ENCODE measurements at places on chromosomes 2 and 18.

DNA sequence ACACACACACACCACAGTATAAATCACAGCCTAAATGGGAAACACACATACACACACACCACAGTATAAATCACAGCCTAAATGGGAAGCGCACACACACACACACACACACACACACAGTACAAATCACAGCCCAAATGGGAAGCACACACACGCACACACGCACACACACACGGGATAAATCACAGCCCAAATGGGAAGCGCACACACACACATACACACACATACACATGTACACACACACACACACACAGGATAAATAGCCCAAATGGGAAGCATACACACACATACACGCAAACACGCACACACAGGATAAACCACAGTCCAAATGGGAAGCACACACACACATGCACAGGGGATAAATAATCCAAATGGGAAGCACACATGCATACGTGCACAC lies 68.1 kb downstream of the ADNP2 start:
- DNase-seq = no peak

GRCh38 chr2:242022550-242023290 lies 153.2 kb downstream of the RTP5 start:
- DNase-seq = no peak

DNA sequence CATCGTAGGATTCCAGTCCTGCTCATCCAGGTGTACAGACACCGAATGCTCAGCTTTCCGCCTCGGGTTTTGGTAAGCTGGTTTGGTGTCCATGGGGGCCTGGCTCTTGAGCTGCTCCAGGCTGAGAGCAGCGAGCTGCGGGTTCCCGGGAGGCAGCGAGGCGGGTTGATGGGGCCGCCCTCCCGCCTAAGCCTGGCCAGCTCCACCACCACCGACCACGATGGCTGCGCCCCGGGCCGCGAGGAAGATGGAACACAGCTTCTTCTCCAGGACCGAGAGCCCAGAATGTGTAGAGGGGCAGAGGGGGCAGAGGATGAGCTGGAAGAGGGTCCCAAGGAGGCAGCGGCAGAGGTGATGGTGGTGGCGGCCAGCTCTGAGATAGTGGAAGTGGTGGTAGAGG lies 64.1 kb downstream of the AKAIN1 start:
- DNase-seq = no peak

- DNase-seq = no peak
Observed at GRCh38 chr2:150472511-150472899, 15.0 kb downstream of the RND3 start.

DNA sequence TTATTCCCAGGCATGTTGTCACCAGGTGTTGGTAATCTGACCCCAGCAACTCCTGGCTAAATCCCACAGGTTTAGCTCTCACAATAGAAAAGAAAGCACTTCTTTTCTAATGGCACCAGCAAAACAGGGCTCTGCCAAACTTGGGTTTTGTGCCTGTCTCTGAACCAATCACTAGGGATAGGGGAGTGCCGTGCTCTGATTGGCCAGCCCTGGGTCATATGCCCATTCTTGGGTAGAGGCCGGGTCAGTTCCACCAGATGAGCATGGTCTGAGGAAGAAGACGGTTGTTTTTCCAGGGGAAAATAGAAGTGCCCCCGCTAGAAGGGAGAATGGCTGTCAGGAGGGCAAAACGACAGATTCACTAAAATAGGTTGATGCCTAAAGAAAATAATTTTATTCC lies 14.7 kb downstream of the CDK15 start:
- no peak for DNase-seq

DNA sequence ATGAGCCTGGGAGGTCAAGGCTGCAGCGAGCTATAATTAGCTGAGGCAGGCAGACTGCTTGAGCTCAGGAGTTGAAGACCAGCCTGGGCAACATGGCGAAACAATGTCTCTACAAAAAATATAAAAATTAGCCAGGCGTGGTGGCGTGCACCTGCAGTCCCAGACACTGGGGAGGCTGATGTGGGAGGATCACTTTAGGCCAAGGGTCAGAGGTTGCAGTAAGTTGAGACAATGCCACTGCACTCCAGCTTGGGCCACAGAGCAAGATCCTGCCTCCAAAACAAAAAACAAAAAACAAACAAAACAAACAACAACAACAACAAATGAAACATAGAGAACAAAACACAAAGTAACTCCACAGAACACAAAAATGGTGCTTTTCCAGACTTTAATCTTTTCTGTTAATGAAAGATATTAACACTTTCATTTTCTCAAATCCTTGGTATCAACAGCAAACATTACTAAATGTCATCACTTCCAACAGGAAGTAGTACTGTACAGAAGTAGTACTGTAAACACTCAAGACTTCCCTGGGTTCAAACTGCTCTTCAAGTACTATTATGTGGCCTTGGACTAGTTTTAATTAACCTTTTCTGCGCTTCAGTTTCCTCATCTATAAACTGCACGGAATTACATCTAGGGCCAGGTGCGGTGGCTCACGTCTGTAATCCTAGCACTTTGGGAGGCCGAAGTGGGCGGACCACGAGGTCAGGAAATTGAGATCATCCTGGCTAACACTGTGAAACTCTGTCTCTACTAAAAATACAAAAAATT lies 27.9 kb downstream of the PUM2 start:
- no peak for DNase-seq

DNA sequence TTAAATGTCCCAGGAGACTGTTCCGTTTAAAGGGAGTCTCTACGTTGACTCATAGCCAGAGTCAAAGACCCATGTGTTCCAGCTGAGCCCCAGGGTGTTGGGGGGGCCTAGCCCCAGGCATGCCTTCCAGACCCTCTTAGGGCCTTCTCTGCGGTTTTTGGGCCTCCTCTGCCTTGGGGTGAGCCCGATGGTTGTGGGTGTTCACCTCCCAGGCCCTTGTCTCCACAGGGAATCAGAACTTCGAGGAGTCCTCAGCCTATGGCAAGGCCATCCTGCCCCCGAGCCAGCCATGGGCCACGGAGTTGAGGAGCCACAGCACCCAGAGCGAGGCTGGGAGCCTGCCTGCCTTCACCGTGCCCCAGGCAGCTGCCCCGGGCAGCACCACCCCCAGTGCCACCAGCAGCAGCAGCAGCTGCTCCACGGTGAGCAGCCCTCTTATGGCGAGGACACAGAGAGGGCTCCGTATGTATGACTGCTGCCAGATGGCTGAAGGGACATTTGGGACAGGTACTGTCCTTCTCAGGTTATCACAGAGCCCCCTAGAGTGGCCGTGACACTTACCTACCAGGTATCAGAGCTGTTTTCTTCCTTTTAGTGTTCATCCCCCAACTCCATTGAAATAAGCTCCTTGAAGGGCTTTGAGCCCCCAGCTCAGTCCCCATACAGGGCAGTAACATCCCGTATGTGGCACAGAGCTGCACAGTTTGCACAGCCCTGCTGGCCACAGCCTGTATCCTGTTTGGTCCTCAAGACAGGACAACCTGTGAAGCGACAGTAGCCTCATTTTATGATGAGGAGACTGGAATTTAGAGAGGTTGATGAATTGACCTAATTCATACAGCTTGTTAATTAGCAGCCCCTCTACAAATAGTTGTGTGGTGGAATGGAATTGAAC lies 80.7 kb downstream of the EPAS1 start:
- no peak for DNase-seq

DNA sequence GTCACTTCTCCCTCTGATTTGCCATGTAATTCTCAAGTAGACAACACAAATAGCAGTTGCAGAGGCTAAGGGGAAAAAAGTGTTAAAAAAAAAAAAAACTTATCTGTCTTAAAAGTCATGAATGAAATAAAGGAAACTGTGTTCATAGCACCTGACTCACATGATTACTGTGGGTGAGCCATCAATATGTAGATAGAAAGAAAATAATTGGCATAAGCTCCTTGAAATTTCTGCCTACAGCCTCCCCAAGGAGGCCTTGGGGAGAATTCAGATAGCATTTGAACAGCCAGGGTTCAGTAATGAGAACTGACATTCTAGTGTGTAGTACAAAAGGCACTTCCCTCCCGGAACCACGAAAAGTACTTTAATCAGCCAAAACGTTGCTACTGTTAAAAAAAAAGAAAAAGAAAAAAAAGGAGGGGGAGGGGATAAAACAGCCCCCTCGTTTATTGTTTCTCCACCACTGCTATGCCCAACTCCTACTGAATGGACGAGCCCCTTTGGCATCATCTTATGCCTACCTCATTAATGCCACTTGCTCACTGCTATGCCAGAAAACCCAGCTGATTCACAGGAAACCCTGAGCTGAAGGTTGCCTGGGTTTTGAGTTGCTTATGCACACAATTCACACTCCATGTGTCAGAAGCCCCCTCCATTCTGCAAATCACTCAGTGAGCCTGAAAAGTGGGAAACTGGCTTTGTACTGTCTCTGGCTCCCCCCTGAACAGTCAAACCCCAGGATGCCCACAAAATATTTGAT lies 65.5 kb upstream of the KLF7 start:
- no peak for DNase-seq

GRCh38 chr2:1653956-1654695 lies 90.2 kb downstream of the PXDN start:
- no peak for DNase-seq

- no peak for DNase-seq
Observed at GRCh38 chr2:24926602-24927252, 6.7 kb upstream of the ADCY3 start.

DNA sequence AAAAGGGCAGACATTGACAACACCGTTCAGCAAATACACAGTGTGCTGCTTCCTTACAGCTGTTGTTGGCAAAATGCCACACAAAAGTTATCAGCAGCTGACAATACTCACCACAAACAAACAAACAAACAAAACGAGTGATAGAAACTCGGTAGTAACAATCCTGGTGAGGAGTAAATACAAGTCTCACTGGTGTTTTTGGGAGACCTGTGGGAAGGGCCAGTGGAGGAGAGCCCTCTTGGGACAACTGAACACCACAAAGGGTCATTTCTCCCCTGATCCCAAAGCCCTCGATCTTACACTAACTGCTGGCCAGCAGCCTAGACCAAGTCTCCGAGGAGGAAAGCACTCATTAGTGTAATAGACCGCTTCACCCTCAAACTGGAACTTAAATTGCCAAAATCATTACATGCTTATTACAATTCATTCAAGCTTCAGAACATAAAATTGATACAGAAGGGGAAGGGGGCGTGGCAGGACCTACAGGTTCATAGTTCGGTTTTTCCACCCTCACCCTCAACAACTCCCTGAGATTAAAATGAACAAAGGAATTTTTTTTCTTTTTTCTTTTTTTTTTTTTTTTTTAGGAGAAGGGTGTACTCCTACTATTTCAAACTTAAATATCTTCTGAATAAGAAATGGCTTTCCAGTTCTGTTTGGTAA lies 5.0 kb downstream of the AP1S3 start:
- DNase-seq = no peak

DNA sequence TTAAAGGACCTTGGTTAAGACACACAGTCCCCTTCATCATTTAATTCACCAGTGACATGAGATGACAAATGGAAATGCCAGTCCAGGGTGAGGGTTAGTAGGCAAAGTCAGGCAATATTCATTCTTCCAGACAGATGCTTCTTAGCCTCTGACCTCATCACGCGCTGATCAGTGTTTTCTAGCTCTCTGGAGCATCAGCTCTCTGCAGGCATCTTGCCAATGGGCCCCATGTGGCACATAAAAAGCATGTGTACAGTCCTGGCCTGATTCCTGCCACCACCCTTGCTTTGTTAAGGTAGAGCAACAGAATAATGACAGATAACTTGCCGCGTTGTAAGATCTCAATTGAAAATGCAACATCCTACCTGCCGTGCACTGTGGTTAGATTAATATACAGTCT lies 20.3 kb upstream of the NPAS2 start:
- DNase-seq = no peak

DNA sequence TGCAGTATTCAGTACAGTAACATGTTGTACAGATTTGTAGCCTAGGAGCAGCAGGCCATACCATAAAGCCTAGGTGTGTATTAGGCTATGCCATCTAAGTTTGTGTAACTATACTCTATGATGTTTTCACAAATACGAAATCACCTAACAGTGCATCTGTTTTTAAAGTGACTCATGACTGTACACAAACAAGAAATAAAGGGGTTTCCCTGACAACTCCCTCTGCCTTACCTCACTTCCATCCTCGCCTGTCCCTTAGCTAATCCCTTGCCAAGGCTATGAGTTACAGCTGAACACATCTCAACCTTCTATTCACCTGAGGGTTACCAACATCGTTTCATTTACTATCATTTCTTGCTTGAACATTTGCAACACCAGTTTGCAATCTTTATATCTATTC lies 78.6 kb upstream of the RPRM start:
- DNase-seq = no peak

Data from A549 (cell line).